ENCODE measurements at places on chromosomes 5 and 9.

- no peak for DNase-seq
These were observed 243.0 kb downstream of the PSAT1 start for GRCh38 chr9:78539904-78540303.

- DNase-seq = no peak
These were observed 149.8 kb downstream of the AUH start for GRCh38 chr9:91211919-91212318.

DNA sequence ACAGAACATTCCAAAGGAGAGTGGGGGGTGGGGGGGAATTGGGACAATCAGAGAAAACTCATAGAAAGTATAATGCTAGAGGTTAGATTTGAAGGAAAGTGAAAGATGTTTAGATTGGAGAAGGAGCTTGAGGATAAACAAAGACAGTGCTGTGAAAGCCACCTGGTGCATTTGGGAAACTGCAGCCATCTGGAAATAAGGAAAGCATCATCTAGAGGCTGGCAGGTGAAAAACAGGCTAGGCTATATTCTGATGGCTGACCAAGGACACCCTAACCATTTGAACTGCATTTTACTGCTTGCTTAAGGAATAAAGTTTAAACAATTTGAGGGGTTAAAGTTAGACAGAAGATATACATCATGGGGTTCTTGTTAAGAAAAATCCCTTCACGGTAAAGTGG is 296.4 kb downstream of the CETN3 start:
- no peak for DNase-seq

GRCh38 chr5:113058269-113058668 is 81.7 kb downstream of the DCP2 start:
- no peak for DNase-seq

DNA sequence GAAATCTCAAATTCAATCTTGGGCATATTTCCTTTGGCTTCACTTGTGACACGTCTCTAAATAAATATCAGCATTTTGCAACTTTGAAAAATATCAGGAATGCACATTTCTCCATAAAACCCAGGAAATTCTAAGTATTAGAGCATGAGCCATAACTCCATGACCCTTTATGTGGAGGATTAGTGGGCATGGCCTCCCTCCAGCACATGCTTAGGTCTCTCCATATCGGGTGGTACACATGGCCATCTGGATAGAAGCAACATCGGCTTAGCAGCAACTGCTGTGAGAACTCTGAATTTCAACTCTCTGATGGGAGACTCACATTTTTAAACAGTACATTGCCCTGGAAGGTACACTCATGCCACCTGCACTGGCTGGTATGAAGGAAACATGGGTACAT is 73.7 kb upstream of the EGFLAM start:
- no peak for DNase-seq

DNA sequence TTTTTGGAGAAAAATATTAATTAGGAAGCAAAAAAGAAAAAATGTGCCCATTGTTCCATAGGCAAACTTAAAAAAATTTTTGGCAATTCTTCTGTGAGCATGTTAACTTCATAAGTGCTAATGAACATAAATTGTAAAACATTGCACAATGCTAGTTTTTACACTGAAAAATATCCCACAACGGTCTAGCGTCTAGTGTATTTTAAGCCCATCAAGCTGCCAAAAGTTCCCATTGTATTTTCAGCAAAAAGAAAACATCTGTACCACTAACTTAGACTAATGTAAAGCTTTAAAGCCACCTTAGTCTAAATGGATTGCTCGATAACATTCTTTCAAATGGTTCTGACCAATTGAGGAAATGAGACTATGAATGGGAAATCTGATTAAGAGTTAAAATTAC is 2.8 kb downstream of the NR6A1 start:
- no peak for DNase-seq

GRCh38 chr9:4980086-4980727 is 4.9 kb upstream of the JAK2 start:
- no peak for DNase-seq

- DNase-seq = no peak
These were observed 400.9 kb upstream of the SGCD start for GRCh38 chr5:155926031-155926430.

GRCh38 chr5:1502046-1502736 is 21.6 kb downstream of the LPCAT1 start:
- no peak for DNase-seq
